ENCODE measurements at places on chromosomes 6 and 20. TPM values are rescaled to one million over a fixed set of nuclear protein-coding genes. Genes with fewer than 3 reads are reported as not detected.

Gene ECT2L
- total RNA-seq = not detected

DNA sequence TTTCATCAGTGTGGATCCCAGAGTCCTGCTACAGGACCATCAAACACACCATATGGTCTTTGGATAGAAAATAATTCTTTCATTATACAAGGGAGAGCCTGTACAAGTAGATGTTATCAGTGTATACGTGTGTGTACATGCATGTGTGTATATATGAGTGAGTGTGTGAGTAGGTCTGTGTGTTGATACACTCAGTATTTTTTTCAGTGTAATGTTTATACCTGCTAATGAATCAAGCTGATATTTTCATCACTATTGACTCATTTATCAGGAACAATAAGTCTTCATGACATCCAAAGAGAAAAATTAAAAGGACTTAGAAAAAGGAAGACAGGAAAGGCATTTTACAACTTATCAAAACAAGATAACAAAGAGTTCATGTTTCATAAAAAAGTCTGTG is 66.5 kb downstream of the EPM2A start:
- DNase-seq = no peak
- H3K4me1 ChIP-seq = peaks cover 8% of the 10 kb centered on the region
- no peaks in the 10 kb centered on the region for H3K36me3 ChIP-seq
- H3K27me3 ChIP-seq = no peaks in the 10 kb centered on the region
- H3K4me3 ChIP-seq = no peak overlapping the region

GRCh38 chr6:27187231-27188060 is 60.1 kb upstream of the PRSS16 start:
- DNase-seq = no peak
- no peak overlapping the region for H3K27ac ChIP-seq
- peaks cover 16% of the 10 kb centered on the region for H3K4me1 ChIP-seq
- H3K4me3 ChIP-seq = peak overlapping the region; percentile 75

GRCh38 chr6:11824986-11825385 is 46.4 kb upstream of the ADTRP start:
- no peaks in the 10 kb centered on the region for H3K36me3 ChIP-seq
- H3K4me3 ChIP-seq = no peak overlapping the region
- no peak for DNase-seq
- H3K4me1 ChIP-seq = no peaks in the 10 kb centered on the region
- peaks cover 14% of the 10 kb centered on the region for H3K27me3 ChIP-seq
- H3K27ac ChIP-seq = no peak overlapping the region

Gene NKX2-2
- not detected for total RNA-seq

- H3K4me1 ChIP-seq = peaks cover 19% of the 10 kb centered on the region
- no peak overlapping the region for H3K27ac ChIP-seq
- H3K36me3 ChIP-seq = no peaks in the 10 kb centered on the region
- H3K27me3 ChIP-seq = peaks cover 52% of the 10 kb centered on the region
- no peak overlapping the region for H3K4me3 ChIP-seq
Observed at GRCh38 chr20:49568278-49569151, 578 bp upstream of the PTGIS start.

Gene PI3
- total RNA-seq = 0.22 TPM

Gene SPINT3
- not detected for total RNA-seq

Gene PSORS1C2
- total RNA-seq = not detected

GRCh38 chr20:5145365-5146098 is 18.7 kb downstream of the CDS2 start:
- H3K4me3 ChIP-seq = no peak overlapping the region
- peaks cover 100% of the 10 kb centered on the region for H3K4me1 ChIP-seq
- peak overlapping the region; percentile 6 for H3K27ac ChIP-seq
- H3K36me3 ChIP-seq = peaks cover 1% of the 10 kb centered on the region

DNA sequence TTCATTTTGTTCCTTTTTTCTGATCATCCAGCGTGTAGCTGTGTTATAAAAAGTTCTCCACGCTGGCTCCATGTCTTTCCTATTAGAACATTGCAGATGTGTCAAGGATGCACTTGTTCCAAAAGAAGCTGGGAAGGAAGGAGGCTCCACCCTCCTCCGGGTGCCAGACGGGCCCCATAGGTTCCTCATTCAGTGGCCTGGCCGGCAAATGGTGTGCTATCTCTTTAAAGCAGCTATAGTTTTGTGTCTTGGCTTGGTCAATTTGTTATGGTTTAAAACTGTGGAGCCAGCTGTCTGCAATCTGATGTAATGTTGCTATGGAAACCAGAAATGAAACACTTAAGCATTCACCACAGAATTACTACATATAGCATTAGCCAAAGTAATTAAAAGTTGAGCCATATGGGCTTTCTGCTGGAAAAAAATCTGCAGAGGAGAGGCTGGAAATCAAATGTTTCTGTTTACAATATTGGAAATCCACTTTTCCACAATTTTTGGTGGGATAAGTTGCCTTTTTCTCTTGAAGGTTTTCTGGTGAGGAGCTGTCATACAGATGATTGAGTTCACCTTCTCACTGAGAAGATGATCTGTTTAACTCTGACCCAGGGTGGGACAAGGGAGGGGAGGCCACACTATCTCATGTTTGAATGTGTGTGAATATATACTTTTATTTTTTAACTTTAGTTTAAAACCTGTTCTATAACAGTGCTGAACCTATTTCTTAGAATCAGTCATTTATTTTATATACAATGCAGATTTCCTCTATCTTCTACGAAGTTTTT is 167.4 kb downstream of the SASH1 start:
- no peak for DNase-seq
- no peaks in the 10 kb centered on the region for H3K27me3 ChIP-seq
- H3K4me3 ChIP-seq = no peak overlapping the region
- no peaks in the 10 kb centered on the region for H3K4me1 ChIP-seq
- H3K27ac ChIP-seq = no peak overlapping the region

DNA sequence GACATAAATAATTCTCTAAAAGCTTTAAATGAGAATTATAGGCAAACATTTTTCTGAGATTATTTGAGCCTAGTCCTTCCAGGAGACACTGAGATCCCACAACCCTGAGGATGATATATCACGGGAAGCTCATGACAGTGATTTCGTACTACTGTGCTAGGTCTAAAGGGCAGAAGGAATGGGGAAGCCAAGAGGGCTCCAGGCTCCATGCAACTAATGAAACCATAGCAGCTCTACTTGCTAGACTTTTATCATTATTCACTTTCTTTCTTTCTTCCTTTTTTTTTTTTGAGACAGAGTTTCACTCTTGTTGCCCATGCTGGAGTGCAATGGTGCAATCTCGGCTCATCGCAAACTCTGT is 57.3 kb upstream of the SGK1 start:
- no peaks in the 10 kb centered on the region for H3K4me1 ChIP-seq
- H3K27ac ChIP-seq = no peak overlapping the region
- no peaks in the 10 kb centered on the region for H3K36me3 ChIP-seq
- no peak for DNase-seq

Gene ZKSCAN3
- 7.4 TPM for total RNA-seq

Gene VTA1
- 143 TPM for total RNA-seq

GRCh38 chr20:11083841-11084240 is 410.0 kb upstream of the JAG1 start:
- H3K27ac ChIP-seq = no peak overlapping the region
- H3K4me3 ChIP-seq = no peak overlapping the region
- H3K27me3 ChIP-seq = no peaks in the 10 kb centered on the region
- no peaks in the 10 kb centered on the region for H3K36me3 ChIP-seq

DNA sequence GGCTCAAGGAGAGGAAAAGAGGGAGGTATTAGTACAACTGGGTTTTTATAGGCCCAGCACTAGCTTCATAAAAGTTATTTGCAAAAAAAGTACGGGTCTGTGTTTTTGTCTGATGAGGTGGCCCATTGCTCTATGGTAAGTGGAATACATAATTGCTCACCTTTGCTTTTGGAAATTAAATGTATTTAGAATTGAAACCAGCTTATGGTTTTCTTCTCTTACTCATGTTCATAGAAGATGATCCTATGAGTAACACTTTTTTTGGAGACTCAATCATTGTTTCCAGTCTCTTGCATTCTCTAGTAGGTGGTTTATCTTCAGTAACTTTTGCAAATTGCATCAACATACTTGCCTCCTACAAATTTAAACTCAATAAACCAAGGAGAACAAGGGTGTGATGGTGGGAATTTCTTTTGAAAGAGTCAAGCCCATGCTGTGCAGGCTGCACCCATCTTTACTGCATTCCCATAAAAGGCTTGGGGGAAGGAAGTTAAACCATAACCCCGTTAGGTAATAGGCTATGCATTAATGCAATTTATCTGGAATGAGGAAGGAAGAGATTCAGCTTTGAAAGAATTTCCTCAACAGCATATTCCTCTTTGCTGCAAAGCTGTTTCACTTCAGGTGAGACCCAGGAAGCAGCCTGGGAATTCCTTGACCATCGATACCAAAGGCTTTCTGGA is 48.5 kb upstream of the EDN1 start:
- no peak overlapping the region for H3K4me3 ChIP-seq
- H3K4me1 ChIP-seq = no peaks in the 10 kb centered on the region
- H3K36me3 ChIP-seq = no peaks in the 10 kb centered on the region
- H3K27me3 ChIP-seq = no peaks in the 10 kb centered on the region

DNA sequence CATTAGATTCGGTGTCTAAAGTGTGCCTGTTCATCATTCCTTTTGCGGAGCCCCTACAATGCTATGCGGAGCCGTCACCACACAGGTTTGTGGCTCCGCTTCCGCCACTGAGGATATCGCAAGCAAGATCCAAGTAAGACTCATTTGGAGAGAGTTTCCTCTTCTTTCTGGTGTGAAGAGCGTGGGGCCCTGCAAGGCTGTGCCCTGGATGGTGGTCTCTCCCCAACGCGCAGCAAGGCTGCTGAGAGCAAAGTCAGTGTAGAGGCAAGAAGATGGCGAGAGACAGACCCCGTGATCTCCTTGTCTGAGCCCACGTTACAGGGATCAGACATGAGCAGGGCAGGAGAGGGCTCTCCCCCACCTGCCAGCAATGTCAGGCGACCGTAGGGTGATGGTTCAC is 96.3 kb upstream of the AFDN start:
- no peak overlapping the region for H3K27ac ChIP-seq
- H3K27me3 ChIP-seq = no peaks in the 10 kb centered on the region
- no peak overlapping the region for H3K4me3 ChIP-seq
- H3K36me3 ChIP-seq = no peaks in the 10 kb centered on the region

DNA sequence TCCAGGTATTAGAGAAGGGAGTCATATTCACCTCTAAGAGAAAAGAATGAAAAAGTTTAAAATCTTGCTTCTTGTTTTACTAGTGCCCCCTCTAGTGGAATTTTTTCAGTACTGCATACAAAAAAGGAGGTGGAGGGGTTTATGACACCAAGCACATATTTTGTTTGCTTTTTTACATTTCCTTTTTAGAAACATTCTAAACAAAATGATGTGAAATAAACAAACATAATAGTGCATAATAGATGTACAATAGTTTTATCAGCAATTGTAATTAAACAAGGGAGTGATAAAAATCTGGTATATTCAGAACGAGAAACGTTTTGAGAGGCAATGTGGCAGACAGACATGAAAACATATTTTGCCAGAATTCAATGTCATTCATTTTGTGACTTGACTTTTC is 111.0 kb upstream of the TFAP2D start:
- H3K36me3 ChIP-seq = no peaks in the 10 kb centered on the region
- DNase-seq = peak; percentile 41
- no peak overlapping the region for H3K27ac ChIP-seq
- H3K27me3 ChIP-seq = no peaks in the 10 kb centered on the region
- no peaks in the 10 kb centered on the region for H3K4me1 ChIP-seq

GRCh38 chr6:39880594-39880993 is 53.7 kb downstream of the MOCS1 start:
- H3K27ac ChIP-seq = no peak overlapping the region
- no peak for DNase-seq
- H3K27me3 ChIP-seq = no peaks in the 10 kb centered on the region
- H3K4me3 ChIP-seq = no peak overlapping the region
- no peaks in the 10 kb centered on the region for H3K36me3 ChIP-seq
- H3K4me1 ChIP-seq = no peaks in the 10 kb centered on the region

DNA sequence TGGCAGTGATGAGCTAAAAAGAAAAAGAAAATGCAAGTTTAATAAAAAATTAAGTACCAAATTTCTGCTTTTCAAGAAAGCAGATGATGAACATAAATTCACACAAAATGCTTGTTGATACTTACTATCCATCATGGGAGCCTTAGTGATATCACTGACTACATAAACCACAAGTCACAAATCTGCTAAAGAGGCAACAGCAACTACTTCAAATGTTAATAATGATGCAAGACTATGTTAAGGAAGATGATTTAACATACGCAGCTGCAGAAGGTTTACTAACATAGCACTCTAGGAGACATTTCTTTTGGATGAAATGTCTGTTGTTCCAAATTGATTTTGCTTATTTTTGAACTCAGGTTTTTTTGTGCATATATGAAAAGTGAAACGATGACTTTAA is 18.6 kb downstream of the FYN start:
- no peak overlapping the region for H3K27ac ChIP-seq
- DNase-seq = no peak
- H3K27me3 ChIP-seq = no peaks in the 10 kb centered on the region

- no peaks in the 10 kb centered on the region for H3K4me1 ChIP-seq
- H3K27ac ChIP-seq = no peak overlapping the region
- H3K36me3 ChIP-seq = no peaks in the 10 kb centered on the region
- DNase-seq = no peak
- peaks cover 5% of the 10 kb centered on the region for H3K27me3 ChIP-seq
Observed at GRCh38 chr20:23125625-23126191, 39.6 kb upstream of the CD93 start.

DNA sequence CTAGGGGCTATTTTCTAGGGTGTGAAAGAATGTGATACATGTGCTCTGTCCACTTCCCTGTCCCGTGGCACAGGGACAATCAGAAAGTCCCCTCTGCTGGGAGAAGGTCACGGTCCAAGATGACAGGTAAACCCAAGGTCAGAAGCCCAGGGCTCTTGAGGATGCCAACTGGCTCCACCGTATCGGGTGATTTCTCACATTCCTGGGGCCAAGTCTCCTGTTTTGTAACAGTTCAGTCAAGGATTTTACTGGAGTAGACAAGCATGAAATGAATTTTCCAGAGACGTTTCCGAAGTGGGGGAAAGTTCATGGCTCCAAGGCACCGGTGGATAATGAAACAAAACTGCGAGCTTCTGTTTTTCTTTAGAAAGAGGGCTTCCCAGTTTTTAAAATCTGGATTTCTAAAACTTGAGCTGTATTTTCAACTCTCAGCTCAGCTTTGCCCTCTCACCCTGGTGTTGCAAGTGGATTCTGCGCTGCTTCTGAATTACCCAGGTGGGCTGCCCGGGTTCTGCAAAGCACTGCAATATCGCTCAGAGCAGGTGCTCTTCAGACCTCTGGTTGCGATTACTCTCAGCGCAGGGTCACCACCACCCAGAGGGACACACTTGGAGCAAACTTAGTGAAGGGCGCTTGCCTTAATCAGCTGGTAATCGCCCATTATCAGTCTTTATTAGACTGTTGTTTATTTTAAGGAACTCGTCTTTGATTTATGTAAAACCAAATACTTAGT is 64.4 kb upstream of the TMEM170B start:
- H3K27ac ChIP-seq = no peak overlapping the region
- DNase-seq = no peak
- no peaks in the 10 kb centered on the region for H3K36me3 ChIP-seq
- H3K4me1 ChIP-seq = 0 out of 2 replicates have a peak, but pooled peaks cover 9% of the 10 kb centered on the region
- H3K4me3 ChIP-seq = no peak overlapping the region

Gene GPX5
- total RNA-seq = not detected

Gene MLIP
- 0.33 TPM for total RNA-seq

Gene HMGCLL1
- not detected for total RNA-seq

GRCh38 chr20:54105653-54106052 is 35.3 kb upstream of the BCAS1 start:
- H3K4me1 ChIP-seq = peaks cover 93% of the 10 kb centered on the region
- H3K36me3 ChIP-seq = no peaks in the 10 kb centered on the region
- peak overlapping the region; percentile 96 for H3K27ac ChIP-seq
- no peak overlapping the region for H3K4me3 ChIP-seq
- no peak for DNase-seq

Gene ZKSCAN4
- total RNA-seq = 7.8 TPM

- no peaks in the 10 kb centered on the region for H3K4me1 ChIP-seq
- no peak overlapping the region for H3K4me3 ChIP-seq
- H3K36me3 ChIP-seq = peaks cover 98% of the 10 kb centered on the region
- H3K27ac ChIP-seq = no peak overlapping the region
- DNase-seq = no peak
- H3K27me3 ChIP-seq = no peaks in the 10 kb centered on the region
Observed at GRCh38 chr20:37238426-37238825, 23.2 kb downstream of the GHRH start.

Gene LY6G6F
- total RNA-seq = not detected

All from HepG2 (cell line).